ENCODE measurements at places on chromosomes 3 and 15.
A peak's percentile ranks its signal among the peaks of the same experiment; 100 is the strongest.

GRCh38 chr3:119795849-119796248, 13.9 kb downstream of the NR1I2 start:
- no peak for DNase-seq

GRCh38 chr3:46065294-46065705, 38.0 kb upstream of the XCR1 start:
- peak; percentile 82 for DNase-seq

GRCh38 chr3:44100298-44100695, 141.4 kb upstream of the TOPAZ1 start:
- DNase-seq, result no peak

- peak; percentile 66 for DNase-seq
Observed at GRCh38 chr3:36907911-36908646, 36.8 kb downstream of the TRANK1 start.

DNA sequence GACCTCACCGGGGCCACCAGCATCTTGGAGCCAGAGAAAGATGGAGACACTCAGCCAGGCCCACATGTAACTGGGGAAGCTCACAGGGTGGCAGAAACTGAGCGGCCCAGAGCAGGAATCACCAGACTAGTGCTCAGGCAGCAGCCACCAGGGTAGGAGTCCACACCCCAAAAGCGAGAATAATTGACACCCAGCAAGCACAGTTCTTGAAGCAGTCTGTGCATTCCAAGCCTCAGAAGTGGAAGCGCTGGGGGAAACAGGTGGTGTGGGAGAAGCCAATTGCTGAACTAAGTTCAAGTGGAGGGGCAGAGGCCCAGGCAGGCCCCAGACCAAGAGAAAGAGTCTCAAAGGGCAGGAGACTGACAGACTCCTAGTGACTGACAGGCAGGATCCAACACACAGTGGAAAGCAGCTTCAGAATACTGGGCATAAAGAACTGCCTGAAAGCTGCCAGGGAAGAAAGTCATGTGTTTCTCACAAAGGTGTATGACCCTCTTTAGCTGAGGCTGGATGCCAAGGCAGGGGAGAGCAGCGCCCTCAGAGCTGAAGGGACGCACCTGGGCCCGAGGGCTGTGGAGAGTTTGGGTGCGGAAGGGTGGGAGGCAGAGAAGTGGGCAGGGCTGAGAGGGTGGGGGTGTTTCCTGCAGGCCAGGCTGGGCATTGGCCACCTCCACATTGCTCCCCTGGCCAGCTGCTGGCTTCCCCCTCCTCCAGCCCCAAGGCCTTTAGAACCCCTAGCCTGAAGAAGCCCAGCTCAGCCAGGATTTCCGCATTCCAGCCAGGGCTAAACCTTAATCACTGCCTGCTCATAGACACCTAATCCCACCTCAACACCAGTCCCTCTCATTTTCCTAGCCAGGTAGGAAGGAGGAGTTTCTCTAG, 7.7 kb downstream of the NT5DC2 start:
- DNase-seq, result no peak

DNA sequence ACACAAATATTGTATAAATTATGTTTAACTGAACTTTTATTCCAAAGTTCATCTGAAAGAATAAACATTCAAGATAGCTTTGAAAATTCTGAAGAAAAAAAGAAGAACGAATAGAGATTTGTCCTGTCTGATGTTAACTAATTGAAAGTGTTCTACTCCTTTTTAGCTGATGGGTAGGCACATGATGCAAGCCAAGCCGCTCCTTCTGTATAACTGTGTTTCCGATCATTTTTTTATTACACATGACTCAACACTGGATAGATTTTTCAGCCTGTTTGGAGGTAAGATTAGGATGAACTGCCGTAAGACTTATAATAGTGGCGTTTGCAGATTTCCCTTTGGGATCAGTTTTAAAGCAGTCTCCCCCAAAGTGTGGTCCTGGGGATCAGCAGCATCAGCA, 19.0 kb downstream of the NSUN3 start:
- no peak for DNase-seq

DNA sequence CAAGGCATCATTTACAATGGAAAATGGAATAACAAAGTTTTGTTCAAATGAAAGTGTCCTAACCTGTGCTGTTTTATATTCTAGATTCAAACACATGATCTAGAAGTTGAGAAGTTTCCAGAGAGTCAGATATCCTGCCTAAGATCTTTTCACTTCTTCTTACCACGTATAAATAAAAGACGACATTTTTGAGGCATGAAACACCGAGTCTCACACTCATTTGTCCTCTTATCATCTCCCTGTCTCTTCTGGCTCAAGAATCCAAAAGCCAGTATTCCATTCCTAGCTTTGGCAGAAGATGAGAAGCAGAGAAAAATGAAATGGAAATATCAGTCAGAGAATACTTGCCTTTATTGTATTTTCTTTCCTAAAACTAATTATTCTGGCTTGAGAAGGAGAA, 738.6 kb upstream of the NR2F2 start:
- DNase-seq, result no peak

DNA sequence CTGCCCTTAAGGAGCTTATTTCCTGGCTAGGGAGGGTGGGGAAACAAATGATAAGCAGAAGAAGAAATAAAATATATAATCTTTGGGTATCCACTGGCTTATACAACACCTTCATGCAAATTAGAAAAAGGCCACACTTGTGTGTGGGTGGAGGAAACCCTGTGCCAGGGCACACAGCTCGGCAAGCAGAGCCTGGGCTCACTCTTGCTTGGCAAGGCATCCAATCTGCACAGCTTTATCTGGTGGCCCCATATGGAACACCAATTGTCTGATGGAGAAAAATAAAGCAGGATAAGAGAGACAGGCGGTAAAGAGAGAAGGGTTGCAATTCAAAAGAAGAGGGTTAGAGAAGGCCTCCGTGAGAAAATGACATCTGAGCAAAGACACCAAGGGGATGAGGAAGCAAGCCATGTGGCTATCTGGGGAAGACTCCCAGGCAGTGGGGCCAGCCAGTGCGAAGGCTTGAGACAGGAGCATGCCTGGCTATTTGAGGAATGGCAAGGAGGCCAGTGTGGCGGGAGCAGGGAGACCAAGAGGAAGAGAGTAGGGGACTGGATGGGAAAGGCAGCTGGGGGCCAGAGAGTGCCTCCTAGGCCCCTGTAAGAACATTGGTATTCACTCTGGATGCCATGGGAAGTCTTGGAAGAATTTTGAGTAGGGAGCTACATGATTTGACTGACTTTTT, 22.5 kb upstream of the VPS8 start:
- DNase-seq, result no peak

DNA sequence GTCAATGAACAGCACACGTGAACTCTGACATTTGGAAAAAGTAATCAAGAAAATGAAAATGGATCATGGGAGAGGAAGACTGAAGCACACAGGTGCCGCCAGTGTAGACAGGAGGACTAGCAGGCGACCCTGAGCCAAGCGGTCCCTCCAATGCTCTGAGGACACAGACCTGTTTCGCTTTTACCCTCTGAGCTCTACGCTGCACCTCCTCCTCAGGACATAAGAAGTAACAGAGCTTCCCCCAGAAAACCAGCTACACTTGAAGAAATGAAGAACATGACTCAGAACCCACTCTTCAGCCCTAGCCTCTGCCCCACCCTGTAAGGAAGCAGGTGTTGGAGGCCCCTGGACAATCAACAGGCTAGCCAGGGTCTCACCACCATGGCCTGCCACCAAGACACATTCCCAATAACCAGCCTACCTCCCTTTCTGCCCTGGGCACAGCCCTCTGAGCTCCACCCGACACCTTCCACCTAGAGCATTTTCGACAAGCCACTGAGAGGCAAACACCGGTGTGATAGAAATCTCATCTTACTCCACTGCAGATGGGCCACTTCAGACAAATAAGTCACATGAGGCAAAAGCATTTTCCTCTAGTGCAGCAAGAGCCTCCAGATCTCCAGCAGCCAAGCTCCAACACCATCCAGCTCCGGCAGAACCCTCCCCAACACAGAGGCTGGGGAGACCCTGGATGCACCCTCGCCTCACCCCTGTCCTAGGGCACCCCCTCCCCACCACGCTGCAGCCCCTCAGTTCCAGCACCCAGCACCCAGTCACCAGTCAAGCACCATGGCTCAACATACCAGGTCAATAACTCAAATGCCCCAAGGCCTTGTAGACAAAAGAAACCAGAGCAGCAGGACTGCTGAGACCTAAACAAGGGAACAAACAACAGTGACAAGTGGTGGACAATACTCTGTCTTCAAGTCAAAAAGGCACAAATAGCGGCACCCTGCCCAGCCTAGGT, 11.4 kb downstream of the FAM174B start:
- DNase-seq, result peak; percentile 85

- no peak for DNase-seq
Observed at GRCh38 chr3:172658344-172659245, 52.3 kb downstream of the NCEH1 start.

DNA sequence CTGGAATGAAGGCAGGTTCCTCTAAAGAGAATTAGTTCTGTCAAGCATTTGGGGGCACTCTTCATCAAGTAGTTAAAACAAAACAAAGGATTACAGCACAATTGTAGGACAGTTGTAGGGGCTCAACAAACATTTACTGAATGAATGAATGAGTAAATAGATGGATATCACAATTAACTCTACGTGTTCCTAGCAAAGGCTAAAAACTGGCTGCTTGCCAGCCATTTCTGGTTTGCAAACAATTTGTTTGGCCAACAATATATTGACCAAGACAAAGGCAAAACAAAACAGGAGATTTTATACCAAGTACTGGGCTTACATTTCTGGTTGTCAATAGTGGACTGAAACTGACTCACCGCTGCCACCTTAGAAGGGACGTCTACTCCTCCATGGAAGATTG, 116.8 kb downstream of the ZNF280D start:
- no peak for DNase-seq

DNA sequence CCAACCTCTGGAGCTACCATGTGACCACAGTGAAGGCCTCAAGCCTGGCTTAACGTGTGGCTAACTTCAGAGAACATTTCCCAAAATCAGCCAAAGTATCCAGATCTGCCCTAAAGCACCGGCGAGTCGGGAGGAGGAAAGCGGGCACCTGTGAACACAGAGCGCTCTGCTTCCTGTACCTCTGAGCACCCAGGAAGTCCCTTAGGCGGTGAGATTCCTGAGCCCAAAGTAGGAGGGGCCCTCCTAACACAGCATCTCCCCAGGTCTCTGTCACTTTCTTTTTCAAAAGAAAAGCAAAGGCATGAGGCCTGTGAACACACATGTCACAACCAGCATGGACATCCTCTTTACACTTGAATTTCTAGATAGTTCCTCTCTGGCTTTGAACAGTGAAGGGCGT, 944 bp upstream of the EIF4E3 start:
- DNase-seq, result no peak

- no peak for DNase-seq
Observed at GRCh38 chr3:197540961-197541377, 14.8 kb downstream of the BDH1 start.

DNA sequence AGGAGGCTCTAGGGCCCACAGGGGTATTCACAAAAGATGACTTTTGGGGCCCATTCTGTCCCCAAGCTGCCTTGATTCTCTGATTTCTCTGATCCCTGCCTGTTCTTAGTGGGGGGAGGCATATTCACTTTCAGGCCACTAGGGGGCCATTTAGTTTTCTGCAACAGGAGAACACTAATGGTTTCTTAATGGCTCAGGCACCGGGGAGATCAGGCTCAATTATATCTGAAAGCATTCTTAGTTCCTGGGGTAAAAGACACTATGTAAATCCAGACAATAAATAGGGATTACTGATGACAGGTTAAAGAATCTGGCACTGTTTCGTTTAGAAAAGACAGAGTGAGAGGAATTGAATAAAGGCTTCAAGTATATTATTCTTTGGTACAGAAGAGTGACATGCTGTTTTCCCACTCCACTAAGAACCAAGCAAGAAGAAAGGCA, 2.5 kb upstream of the INAFM2 start:
- peak; percentile 74 for DNase-seq

- DNase-seq, result no peak
Observed at GRCh38 chr3:122988508-122988907, 39.1 kb downstream of the SEMA5B start.

GRCh38 chr3:184338511-184338945, 1.1 kb downstream of the FAM131A start:
- DNase-seq, result no peak

GRCh38 chr3:56219894-56220805, 248.1 kb downstream of the ERC2 start:
- no peak for DNase-seq

DNA sequence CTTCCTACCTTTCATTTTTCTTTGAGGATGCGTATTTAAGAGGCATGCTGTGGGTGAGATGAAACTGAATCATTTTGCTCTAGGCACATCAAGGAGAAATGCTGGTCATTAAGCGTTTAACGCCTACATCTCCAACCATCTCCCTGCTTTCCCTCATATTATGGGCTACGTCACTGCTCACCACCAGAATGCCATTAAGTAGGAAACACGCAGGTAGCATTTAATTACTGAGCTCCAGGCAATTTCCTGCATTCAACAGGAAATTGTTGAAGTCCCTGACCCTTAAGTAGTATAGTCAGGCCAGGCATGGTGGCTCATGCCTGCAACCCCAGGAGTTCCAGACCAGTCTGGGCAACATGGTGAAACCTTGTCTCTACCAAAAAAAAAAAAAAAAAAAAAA, 66.1 kb downstream of the CHSY1 start:
- no peak for DNase-seq

All from GM12865 (cell line).